Stimulated activated CD4-positive, alpha-beta T cell treated with anti-CD3 and anti-CD28 coated beads, Interleukin-12 subunit alpha, Interleukin-12 subunit beta, amount 100 ng/mL, for 4 hours (primary cell): ENCODE measurements at places on chromosomes 3 and 15.

DNA sequence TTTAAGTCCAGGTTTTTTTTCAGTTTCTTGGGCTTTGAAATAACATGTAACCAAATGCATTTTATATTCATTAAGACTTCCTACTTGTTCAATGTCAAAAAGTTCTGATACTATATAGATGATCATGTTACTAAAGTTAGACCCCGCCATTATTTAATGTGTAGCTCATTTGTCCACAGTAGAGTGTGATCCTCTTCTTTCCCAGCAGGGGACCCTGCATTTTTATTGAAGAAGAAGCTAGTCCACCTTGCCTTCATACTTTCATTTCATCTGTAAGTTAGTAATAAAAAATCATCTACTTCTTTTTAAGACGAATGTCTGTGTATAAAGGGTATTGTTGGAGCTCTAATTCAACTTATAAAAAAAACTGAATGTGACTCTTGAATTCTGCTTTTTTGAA, 404.6 kb downstream of the SI start:
- DNase-seq = no peak

DNA sequence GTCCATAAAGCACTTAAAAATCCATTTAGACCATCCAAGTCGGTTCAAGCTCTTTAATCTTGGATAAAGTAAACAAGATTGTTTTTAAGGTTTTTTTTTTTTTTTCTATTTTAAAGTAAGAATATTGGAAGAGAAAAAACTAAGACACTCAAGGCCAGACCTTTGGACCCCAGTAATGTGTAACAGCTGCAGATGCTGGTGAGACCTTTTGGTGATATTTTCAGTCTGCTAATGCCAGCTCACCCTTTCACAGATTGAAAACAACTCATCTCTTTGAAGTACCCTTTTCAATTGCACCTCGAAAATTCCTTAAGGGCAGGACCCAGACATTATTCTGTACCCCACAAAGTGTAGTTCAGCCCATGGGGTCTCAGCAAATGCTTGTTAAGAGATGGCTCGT, 260.7 kb upstream of the CTNNB1 start:
- no peak for DNase-seq

GRCh38 chr15:81216422-81216821, 19.7 kb downstream of the IL16 start:
- no peak for DNase-seq

GRCh38 chr15:27638958-27639357, 460.2 kb downstream of the OCA2 start:
- no peak for DNase-seq

DNA sequence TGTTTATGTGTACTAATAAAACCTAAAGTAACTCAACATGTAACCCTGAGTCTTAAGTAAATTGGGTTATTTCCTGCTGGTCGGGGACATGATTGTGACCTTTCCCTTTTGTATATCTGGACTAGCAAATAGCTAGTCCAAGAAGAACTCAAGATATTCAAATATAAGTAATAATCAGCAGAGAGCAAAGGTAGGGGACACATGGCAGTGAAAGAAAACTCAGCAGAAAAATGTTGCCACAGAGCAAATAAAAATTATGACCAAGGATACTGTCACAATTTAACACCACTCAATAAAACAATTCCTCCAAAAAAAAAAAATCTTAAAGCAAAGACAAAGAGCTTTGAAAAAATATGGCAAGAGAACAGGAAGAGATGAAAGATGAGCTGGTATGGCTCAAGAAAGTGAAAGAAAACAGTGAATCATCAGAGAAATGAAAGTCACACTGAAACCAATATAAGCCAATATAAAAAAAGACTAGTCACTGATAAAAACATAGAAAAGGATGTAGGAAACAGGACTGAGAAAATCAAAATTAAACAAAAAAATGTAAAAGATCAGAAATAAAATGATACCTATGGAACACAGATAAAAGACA, 43.4 kb downstream of the HLTF start:
- DNase-seq = no peak
